GM03348 (cell line): ENCODE measurements at places on chromosomes 3 and 15.

- no peak for DNase-seq
Measured at GRCh38 chr3:193812078-193812725, 219.2 kb downstream of the OPA1 start.

DNA sequence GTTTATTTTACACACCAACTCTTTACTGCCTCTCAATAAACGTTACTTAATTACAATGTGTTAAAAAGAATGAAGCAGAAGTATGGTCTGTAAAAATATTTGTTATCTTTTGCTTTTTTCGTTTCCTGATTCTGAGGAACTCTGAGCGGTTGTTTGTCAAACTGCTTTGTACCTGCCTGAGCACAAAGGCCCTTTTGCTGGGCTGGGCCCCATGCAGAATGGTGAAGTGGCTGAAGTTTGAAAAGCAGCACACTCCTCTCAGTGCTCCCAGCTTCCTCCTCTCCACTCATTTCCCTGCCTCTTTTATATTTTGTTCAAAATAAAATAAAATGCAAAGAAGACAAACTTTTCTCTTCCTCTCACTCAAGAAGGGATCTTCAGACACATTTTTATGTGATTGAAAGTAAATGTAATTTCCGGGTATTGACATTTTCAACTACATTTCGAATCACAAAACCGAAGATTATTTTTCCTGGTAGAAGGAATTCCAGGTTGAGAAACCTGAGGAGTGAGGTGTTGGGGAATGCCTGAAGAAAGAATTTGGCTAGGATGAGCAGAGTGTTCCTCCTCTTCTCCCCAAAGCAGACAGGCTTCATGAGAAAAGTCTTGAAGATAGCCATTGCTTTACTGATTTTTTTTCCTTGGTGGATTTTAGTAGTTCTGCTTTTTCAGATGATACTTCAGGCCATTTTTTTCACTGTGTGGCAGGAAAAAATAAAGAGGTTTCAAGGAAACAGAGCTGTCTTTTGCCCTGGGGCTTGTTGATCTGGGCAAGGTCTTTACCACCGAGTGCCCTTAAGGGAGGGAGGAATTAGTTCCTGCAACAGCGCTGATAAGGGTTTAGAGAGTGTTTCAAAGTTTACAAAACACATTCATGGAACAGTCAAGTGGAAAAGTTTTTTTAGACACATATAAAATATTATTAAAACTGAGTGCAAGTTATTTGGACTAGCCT lies 229.8 kb downstream of the NFKBIZ start:
- no peak for DNase-seq

DNA sequence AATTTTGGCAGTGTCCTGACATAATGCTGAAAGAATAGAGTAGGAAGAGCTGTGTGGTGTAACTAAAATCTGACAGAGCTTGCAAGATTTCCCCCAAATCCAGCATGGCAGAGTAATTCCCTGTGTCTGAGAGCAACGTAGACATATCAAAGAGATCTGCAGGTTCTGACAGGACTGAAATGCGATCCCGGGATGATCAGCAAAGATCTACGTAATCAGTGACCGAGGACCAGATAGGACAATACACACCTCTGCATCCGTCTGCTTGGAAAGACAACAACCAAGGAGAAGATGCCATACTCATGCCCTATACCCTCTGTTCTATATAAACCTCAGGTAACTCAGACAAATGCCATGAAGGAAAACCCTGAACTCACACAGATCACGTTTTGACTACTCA lies 26.6 kb upstream of the SYNPR start:
- DNase-seq, result no peak

DNA sequence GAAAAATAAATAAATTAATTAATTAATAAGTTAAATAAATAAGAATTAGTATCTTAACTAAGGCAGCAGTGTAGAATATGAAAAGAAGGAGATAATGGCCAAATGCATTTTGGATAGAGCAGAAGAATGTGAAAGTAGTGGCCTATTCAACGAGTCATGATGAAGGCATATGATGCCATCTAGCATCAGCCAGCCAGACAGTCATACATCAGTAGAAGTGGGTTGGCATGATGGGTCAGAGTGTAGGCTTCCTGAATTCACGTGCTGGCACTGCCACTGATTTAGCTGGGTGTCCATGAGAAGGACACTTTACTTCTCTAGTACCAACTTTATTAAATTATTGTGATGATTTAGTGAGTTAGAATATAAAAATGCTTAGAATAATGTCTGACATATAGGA lies 256.1 kb upstream of the ARPP21 start:
- no peak for DNase-seq

GRCh38 chr3:190224456-190224855 lies 97.8 kb downstream of the CLDN1 start:
- no peak for DNase-seq
